ENCODE measurements at places on chromosomes 11 and 22.

- no peak for DNase-seq
Observed at GRCh38 chr11:94472916-94473799, 20.5 kb downstream of the MRE11 start.

DNA sequence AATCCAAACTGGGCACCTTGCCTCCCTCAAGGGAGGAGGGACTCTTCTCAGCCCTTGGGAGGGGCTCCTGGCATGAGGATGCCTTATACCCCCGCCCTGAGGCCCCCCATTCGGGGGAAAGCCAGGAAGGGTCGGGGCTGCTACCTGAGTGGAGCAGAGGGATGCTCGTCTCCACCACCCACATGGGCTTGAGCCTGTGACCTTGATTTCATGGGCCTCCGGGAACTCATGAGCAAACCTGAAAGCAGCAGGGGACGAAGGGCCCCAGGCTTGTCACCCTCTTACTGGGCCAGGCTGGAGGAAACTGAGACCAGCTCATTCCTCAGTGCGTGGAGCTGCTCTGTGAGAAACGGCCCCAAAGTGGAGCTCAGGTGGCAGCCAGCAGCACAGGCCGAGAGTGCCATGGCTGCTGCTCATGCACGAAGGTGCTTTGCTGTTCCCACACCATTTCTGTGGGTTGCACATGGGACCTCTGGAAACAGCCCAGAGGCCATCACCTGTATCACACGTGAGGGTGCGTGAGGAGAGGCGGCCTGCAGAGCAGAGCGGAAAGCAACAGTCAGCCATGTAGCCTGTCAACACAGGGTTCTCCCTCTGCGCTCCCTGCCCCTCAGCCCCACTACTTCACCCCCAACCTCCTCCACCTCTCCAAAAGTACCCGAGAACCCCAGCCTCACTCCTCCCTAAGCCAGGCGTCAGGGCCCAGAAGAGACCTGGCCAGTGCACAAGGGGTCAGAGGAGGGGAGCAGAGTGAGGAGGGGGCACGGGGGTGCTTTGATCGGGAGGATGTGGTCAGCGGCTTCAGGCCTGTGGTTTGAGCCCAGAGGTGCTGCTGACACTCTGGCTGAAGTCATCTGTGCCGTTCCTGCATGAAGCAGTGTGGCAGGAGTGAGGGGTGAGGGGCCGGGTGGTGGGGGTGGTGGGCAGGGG, 14.1 kb upstream of the IL2RB start:
- DNase-seq: no peak

DNA sequence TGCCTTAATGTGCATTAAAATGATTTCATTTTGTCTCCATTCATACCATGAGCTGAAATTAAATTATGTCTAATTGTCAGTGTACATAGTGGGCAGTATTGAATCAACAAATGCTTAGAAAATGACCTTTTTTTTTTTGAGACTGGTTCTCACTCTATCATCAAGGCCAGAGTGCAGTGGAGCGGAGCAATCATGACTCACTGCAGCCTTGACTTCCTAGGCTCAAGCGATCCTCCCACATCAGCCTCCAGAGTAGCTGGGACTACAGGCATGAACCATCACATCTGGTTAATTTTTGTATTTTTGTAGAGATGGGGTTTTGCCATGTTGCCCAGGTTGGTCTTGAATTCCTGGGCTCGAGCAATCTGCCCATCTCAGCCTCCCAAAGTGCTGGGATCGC, 117.0 kb upstream of the BLID start:
- DNase-seq: no peak

DNA sequence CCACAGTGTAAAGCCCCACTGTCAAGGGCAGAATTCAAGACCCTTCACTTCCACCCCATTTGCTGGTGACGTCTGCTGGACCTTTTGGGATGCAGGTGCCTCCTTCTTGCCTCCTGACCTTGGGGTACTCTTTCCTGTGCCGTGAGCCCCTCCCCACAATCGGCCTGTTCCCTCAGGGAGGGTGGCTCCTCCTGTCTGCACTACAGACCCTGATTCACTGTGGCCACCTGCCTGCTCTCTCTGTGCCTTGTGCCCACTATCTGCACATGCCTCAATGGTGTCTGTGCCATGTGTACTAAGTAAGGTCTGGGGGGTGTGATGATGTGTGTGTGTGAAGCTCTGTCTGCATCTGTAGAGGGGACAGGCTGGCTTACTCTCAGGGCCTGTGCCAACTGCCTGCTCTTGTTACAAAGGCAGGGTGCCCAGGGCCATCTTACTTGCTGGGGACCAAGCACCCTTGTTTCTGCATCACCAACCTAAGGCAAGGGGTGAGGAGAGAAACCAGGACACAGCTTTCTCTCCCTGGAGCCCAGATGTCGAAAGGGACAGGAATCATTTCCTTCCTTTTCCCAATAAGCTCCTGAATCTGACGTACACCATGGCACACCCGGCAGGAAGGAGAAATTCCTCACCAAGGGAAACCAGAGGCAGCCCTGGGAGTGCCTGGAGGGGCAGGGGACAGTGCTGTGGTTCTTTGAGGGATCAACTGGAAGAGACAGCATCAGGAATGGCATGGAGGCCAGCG, 3.7 kb downstream of the PPM1F start:
- no peak for DNase-seq

DNA sequence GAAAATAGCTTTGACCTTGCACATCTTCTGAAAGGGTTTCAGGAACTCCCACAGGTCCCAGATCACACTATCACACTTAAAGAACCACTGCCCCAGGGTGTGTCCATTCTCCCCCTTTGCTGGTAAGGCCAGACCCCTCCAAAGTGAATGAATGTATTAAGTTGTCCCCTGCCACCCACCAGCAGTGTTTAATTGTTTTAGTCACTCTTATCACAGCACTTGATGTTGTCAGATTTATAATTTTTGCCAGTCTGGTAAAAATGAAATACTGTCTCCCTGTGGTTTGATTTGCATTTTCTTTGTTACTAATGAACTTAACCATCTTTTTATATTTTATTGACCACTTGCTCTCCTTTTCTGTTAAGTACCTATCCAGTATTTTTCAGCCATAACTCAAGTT, 89.6 kb upstream of the RAB1B start:
- no peak for DNase-seq

- no peak for DNase-seq
Observed at GRCh38 chr11:106384429-106384828, 307.0 kb downstream of the AASDHPPT start.

GRCh38 chr11:12880327-12880726, 128.8 kb upstream of the RASSF10 start:
- no peak for DNase-seq

Data from WTC11 (cell line).